ENCODE measurements at places on chromosomes 12 and 14.

DNA sequence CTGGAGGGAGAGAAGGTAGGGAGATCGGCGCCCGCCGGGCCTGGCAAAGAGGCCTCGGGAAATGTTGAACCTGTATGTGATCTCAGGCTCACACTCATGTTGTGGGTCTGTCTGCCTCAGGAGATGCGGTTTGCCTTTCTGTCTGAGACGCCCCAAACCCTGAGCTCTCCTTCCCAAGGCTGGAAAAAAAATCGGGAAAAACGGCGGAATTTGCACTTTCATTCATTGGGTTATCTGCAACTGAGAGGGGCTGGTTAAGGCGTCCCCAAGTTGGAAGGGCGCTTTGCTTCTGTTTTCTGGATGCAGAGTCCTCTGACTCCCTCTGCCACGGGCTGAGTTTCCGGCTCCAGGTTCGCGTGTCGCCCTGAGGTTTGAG is 5.0 kb upstream of the HOXC9 start:
- no peak for DNase-seq

DNA sequence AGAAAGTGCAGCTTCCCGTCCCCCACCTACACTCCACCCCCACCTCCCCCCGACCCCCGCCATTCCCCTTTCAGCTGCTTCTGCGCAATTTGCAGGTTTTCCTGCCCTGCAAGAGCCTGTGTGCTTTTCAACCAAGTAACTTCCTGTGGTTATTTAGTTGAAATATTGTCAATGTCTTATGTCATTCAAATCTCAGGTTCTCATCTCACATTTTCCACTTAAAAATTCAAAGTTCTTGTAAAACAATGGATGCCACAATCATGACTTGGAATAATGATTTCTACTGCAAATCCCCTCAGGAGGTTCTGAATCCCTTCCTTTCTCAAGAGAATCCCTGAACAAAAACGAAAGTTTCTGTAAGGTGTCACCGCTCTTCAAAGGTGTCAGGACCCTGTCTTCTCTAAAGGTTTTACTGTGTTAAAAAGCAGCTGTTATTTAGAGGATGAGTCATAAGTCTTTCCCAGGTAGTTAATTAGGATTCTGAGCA is 31.6 kb downstream of the WBP11 start:
- DNase-seq: peak; percentile 12

DNA sequence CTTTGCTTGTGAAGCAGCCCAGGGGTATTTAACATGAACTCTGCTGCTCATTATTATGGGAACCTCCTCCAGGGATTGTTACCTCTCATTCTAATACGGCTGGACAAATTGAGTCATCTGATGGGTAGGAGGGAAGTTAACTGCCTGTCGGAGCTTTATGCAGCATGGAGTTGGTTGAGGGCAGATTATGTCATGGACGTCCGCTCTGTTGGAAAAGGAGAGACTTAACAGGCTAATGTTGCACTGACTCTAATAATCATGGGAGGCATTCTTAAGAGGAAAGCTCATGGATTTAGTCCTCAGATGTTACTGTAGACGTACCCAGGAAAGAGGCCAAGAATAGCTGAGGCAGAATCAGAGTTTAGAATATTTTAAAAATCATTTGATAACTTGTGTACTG is 9.9 kb downstream of the POP5 start:
- no peak for DNase-seq

DNA sequence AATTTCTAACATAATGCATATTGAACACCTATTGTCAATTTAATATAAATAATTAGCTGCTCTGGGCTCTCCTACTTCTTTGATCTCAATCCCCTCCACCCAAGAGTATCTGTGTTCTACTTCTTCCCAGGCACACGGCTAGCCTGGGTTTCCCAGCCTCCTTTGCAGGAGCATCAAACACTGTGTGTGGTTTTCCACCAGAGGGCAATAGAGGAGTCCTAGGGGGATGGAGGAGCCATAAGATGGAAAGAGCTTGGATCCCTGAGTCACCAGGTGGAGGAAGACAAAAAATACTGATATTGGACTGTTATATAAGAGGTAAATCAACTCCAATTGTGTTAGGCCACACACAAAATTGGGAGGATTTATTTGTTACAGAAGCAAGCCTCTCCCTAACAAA is 333.7 kb downstream of the GLT1D1 start:
- no peak for DNase-seq

- DNase-seq: peak; percentile 59
These were observed 25.1 kb upstream of the LTBP2 start for GRCh38 chr14:74637178-74637550.

DNA sequence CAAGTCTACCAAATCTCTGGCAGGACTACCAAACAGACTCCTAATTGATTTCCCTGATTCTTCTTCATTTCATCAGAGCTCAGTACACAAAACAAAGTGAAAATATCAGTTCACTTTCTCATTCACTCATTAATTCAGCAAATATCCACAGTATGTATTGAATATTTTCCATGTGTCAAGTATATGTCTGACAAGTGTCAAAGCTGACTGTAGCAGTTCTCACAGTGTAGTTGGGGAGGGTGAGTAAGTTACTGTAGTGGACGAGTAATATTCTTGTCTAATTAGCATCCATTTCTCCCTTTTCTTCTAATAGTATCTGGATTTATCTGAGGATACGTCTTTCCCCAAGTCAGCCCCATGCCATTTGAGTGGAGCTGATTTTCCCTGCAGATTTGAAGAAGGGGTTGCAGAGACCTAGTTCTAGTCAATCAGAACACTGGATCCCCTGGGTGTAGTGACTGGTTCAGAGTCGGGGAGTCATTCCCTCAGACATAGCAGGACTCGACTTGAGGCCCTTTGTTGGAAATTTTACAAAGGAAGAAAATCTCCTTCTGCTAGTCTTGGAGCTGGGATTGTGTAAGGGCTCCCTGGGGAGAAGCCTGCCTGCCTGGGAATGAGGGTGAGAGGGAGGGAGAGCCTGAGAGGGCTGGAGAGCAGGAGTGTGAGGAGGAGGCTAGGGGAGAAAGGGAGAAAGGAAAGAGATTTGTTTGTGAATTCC is 51.4 kb downstream of the GRIP1 start:
- DNase-seq: peak; percentile 47

GRCh38 chr12:100858656-100859055 is 64.1 kb downstream of the ANO4 start:
- no peak for DNase-seq

GRCh38 chr12:106118-106591 is 39.6 kb downstream of the IQSEC3 start:
- DNase-seq: no peak

- DNase-seq: peak; percentile 81
These were observed 7.6 kb downstream of the ISCA2 start for GRCh38 chr14:74501135-74501614.

- no peak for DNase-seq
These were observed 1.1 kb downstream of the TDG start for GRCh38 chr12:103966736-103967135.

DNA sequence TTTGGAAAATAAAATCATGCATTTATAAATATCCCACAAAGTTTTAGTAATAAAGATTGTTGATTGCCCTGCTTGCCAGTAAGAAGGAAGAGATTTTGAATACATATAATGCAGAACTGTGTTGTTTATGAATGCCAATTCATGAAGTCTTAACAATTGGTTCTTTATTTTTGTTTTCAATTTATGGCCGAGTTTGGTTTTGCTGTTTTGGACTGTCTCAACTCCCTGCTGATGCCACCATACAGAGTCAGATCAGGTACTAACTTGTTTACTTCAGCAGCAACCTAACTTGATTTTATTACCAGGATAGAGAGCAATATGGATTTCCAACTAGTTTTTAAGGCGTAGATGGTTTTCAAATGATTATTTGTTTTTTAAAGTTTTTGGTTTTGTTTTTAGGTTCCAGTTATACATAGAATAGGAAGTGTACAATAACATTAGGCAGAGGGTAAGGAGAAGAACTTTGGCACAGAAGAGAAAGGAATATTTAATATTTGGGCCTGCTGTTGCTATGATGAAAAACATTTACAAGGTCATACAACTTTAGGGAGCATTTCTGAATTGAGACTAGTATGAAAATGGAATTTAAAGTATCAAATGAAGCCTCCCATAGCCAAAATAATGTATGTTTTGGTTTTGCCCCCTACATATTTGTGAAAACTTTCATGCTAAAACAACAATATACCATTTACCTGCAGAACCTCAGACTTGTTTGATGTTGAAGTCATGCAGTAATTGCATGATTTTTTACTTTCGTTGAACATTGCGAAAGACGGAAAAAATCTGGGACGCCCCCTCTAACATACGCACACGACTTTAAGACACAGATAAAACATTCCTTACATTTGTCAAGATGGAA is 904 bp upstream of the FAM177A1 start:
- no peak for DNase-seq
